ENCODE measurements at places on chromosomes 1 and 21. TPM values are rescaled to one million over a fixed set of nuclear protein-coding genes. Genes with fewer than 3 reads are reported as not detected.
A peak's percentile ranks its signal among the peaks of the same experiment; 100 is the strongest.

DNA sequence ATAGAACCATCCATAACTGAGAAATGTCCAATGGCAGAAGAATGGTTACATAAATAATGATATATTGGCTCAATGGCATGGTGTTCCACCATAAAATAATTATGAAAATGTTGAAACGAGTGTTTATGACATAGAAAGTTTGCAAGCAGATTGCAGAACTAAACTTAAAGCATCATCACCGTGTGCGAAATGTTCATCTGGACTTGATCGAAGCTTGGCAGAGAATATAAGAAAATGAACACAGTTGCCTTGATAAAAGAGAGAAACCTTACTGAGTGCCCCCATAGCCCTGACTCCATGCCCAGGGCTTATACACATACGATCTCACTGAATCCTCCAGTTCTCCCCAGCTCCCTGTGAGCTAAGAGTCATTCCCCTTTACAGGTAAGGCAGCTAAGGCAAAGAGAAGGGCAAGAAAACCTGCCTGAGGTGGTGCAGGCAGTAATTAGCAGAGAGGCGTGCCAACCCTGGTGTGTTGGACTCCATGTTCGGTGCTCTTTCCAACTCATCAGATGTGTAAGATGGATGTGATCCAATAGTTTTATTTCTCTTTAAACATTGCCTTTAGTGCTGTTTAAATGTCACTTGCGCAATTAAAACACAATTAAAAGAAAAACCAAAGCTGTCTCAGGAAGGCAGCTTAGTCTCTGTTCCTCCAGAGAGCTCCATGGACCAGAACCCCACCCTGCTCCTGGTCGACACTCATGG lies 21.8 kb upstream of the SPOCD1 start:
- DNase-seq: no peak

DNA sequence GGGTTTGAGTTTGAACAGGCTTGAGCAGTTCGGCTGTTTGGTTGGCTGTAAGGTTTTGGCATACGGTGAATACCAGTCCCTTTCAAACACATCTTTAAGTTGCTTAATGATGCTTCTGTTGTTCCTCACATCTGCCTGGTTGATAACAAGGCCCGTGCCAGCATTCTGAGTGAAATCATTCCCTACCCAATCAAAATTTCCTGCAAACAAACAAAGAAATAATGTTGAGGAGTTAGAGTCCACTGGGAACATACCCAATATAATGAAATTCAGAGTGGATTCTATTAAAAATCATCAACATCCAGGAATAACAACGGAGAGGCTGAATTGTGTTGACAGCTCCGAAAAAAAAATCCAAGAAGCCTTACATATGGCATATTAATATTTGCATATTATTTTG lies 91.0 kb upstream of the MAP1LC3C start:
- no peak for DNase-seq

DNA sequence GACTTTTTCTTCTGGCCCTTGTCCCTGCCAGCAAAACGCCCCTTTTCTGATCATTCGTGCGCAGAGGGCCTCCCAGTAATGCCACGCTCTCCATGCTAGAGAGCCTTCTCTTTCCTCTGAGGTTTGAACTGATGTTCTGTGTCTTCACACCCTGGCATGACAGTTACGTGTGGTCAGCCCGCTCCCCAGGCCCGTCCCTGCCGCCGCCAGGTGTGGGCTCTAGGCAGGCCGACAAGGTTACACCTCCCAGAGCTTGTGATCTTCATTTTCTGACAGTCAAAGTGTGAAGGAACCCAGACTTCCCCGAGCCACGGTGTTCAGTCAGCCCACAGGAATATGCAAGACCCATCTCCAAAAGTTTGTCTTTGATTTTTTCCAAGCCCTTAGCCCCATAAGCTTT lies 265.6 kb downstream of the TM2D1 start:
- DNase-seq: no peak

DNA sequence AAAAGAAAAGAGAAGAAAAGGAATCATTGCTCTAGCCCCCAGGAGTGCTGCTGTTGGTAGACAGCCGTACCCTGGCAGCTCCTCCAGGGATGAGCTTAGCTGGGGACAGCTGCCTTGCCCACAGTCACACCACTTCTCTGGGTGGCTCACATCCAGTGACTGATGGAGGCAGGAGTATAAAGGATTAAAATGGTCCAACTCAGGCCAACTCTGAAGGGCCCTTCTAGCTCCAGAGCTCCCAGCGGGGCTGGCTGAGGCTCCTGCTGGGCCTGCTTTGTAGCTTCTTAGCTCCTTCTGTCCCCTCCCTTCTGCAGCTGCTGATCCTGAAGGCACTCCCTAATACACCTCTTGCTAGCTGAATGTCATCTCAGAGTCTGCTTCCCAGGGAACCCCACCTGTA lies 4.4 kb downstream of the CITED4 start:
- DNase-seq: no peak

- DNase-seq: no peak
Observed at GRCh38 chr1:24321697-24322469, 2.7 kb downstream of the GRHL3 start.

Gene LRRC39
- total RNA-seq: 0.50 TPM

Gene RPTN
- not detected for total RNA-seq

- no peak for DNase-seq
Observed at GRCh38 chr21:39175154-39175553, 8.1 kb downstream of the PSMG1 start.

- DNase-seq: no peak
Observed at GRCh38 chr1:173554089-173554488, 48.8 kb downstream of the SLC9C2 start.

- DNase-seq: no peak
Observed at GRCh38 chr21:33968995-33969348, 53.4 kb upstream of the ATP5PO start.

- DNase-seq: no peak
Observed at GRCh38 chr1:114218361-114219171, 64.9 kb upstream of the SYT6 start.

DNA sequence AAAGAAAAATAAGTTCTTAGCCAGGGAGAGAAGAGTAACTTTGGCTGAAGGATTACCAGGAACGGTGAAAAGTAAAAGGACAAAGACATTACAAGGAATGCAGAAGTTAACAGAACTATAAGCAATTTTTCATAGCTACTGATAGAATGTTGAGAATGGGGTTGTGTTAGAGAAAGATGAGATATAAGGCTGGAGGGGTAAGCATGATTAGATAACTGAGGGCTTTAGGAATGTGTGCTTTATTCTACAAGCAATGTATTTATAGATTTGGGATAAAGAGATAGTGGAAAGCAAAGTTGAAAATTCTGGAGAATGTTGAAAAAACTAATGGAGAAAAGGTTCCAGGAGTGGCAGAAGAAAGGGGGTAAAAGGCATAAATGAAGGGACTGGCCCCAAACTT lies 65.4 kb upstream of the PTCH2 start:
- no peak for DNase-seq

DNA sequence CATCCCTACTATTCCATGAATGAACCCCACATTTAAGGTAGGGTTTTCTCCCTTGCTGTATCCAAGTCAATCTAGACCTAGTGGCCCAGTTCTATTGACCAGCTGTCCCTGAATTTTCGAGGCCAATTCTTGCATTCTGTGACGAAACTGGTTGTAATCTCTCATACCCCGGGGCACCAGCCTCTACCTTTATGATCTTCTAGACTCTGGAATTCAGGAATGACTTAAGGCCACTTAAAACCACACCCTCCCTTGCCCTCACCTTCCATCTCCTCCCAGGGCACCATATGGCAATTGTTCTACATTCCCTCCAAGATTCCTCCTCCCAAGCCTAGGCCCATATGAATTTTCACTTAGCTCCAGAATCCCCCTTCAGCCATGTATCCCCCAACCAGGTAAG lies 48.9 kb downstream of the RHOU start:
- DNase-seq: no peak

Gene ADAM30
- not detected for total RNA-seq

Gene S1PR1
- 206 TPM for total RNA-seq

DNA sequence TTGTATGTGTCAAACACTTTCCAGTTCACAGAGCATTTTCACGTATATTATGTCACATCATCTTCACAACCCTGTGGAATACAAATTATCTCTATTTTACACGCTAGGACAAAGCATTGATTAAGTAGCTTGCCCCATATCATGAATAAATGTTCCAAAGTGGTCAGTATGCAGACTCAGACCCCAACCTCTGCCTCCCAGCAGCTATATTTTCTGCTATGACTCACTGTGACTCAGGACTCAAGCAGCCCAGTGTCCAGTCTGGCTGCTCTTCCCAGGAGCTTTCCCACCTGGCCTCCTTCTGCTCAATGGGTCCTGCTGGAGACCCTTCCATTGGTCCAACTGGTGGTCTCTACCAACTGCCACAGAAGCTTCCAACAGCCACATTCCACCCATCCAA lies 56.0 kb upstream of the RAP1A start:
- DNase-seq: no peak

GRCh38 chr1:212946872-212947271 lies 3.5 kb upstream of the VASH2 start:
- DNase-seq: no peak

Gene PTPRU
- 15.1 TPM for total RNA-seq

DNA sequence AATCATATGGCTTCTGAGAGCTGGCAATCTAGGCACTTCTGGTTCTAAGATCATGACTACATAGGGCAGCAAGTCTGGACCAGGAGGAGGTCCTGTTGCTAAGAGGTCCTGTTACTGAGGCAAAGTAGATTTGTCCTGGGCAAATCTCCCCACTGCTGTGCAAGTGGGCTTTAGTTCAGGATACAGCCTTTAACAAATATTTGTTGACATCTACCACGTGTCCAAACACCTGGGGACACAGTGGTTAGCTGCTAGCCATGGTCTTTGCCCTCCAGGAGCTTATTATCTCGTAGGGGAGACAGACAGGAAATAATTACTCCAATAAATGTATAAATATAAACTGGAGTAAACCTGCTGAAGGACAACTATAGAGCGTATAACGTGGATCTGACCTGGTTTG lies 3.2 kb downstream of the CGN start:
- DNase-seq: no peak

DNA sequence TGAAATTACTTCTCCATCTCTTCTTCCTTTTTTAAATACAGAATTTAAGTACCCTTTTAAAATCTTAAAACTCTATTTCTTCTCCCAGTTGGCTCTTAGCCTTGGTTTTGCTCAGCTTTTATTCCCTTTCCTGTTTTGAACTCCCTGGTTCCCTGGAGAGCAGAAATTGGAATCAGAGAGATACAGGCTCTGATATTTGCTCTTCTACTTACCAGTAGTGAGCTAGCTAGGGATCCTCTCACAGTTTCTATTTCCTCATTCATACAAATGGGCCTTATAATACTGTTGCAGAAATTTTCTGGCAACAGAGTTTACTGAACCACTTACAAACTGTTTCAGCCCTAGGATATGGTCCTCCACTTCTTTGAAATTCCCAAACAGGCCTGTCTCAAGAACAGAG lies 606.3 kb downstream of the NUF2 start:
- no peak for DNase-seq

GRCh38 chr1:111778541-111779051 lies 22.9 kb downstream of the DDX20 start:
- DNase-seq: no peak

DNA sequence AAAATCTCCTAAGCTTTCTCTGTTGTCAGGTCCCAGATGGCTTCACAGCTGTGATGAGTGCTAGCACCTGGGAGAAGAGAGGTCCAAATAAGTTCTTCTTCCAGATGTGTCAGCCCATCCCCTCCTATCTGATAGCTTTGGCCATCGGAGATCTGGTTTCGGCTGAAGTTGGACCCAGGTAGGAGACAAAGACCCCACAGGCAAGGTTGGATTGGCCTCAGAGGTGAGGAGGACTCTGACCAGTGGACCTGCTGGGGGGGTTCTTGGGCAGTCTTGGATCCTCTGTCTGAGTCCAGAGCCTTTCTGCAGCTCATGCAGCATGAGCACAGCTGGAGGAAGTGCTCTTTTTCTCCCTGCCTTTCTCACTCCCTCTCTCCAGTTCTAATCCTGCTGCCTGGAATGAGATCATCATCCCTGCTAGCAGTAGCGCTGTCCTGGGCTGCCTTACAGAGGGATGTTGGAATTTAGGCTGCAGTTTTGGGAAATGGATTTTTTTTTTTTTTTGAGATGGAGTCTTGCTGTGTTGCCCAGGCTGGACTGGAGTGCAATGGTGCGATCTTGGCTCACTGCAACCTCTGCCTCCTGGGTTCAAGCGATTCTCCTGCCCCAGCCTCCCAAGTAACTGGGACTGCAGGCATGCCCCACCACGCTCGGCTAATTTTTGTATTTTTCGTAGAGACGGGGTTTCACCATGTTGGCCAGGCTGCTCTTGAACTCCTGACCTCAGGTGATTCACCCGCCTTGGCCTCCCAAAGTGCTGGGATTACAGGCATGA lies 7.1 kb downstream of the RNPEP start:
- no peak for DNase-seq

DNA sequence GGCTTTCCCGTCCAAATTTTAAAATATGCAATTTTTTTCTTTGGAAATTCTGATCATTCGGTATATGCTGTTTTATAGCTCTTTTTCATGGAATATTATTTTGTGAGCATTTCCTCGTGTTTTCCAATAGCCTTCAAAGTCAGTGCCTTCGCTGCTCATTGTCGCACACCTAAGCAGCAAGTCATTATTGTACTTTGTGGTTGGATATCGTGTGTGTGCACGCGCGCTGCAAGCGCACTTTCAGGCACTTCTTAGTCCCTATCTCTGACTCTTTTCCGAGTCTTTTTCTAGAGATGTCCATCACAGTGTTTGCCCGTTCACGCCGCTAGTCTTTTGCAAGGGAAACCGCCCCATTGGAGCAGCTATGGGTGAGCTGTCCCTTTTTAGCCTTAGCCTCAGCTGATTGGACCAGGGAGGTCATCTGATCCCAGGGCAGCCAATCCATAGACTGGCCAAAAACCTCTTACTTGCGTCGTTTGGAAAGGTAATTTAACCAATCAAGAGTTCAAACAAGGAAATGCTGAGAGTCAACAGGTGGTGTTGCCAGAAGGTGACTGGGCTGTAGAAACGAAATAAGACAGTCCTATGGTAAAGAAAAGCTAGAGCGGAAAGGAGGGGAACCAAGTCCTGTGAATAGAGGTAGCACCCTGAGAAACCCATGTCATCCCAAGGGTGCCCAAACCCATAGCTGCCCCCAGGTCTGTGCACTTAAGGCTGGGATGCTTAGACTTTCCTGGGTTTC lies 710 bp upstream of the HYI start:
- peak; percentile 71 for DNase-seq

DNA sequence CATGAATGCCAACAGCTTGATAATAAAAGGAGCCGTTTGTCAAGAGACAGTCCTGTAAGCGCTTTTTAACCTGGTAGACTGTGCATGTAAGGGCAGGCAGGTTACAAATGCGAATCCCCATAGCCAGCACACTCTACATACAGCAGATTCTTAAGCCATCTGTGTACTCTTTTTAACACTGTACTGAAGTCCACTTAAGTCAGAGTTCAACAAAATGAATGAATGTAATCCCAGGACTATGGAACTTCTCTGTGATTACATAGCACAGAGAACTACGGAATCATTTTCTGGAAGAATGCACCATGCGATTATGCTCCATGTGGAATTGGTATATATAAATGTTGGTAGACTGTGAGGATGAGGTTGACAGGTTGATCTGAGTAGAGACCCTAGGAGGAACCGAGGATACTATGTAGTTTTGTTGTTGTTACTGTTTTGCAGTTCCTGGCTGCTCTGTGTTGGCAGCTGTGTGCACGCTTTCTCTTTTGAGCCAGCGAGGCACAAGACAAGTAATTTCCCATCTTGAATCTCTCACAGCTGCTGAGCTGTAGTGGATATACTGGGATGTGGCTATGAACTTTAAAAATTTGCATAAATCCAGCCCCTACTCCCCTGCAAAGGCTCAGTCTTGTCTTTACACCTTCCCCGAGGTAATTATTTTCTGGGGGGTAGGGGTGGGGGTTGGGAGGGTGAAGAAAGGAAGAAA lies 21.9 kb downstream of the LRRC8D start:
- DNase-seq: no peak
